Activated CD4-positive, CD25-positive, alpha-beta regulatory T cell treated with anti-CD3 and anti-CD28 coated beads, Interleukin-2, amount 50 U/mL, for 24 hours (primary cell): ENCODE measurements at places on chromosomes 16 and 17.
A peak's percentile ranks its signal among the peaks of the same experiment; 100 is the strongest.

DNA sequence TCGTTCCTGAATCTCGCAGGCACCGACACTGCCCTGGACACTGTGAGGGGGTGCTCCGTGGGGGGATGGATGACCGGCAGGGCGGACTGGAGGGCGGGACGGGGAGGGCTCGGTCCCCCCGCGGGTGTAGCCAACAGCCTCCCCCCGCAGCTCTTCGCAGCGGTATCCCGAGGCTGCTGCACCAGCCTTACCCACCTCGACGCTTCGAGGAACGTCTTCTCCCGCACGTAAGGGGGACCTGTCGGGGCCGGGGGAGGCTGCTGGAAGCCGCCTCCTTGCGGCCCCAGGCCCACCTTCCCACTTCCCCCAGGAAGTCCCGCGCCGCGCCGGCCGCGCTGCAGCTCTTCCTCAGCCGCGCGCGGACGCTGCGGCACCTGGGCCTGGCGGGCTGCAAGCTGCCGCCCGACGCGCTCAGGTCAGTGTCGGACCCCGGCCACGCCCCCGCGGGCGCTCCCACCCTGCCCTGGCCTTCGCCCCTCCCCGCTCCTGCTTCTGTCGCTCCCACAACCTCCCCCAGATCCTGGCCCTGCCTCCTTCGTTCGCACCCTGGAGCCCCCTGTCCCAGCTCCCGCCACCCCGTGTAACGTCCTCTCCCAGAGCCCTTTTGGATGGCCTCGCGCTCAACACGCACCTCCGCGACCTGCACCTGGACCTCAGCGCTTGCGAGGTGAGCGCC lies 3.3 kb downstream of the CARMIL2 start:
- ATAC-seq: no peak

DNA sequence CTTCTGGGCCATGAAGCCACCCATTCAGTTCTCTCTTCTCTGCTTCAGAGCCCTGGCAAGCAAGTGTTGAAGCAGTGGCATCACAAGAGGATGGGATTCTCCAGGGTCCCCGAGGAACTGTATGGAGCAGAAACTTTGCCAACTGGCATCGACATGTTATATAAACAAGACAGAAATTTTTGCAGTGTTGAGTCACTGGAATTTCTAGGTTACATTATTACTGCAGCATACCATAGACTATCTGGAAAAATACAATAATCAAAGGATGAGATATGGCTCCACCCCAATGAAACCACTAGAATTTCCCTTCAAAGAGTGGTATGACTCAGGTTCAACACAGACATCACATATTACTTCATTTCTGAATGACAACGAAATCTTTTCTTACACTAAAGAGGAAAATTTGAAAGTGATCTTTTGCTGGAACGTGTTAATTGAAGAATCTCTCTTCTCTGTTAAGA lies 343.0 kb upstream of the DYNLRB2 start:
- peak; percentile 41 for ATAC-seq

DNA sequence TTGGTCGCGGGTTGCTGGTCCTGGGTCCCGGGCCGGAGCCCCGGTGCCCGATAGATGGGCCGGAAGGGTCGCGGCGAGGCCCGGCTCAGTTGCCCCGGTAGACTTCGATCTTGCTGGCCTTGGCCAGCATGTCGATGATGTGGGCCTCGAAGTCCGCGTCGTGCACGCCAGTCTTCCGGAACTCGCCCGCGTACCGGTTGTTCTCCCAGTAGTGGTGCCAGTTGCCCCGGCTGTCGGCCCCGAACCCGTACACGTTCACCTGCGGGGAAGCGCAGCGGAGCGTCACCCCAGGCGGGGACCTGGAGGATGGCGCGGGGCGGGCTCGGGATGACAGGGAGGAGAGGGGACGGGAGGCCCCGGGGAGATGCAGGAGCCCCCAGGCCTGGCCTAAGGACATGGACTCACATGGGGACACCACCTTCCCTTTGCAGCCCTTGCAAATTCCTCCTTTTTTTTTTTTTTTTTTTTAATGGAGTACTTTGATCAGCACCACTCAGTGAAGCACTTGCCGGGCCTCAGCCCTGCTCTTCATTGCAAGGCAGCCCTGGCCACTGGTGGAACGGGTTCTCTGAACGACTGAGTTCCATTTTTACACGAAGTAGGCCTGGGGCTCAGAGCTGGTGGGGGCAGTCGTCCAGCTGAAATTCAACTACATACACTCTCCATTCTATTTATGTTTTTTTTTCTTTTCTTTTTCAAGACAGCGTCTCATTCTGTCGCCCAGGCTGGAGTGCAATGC lies 35.1 kb downstream of the DDX19A start:
- ATAC-seq: peak; percentile 9

DNA sequence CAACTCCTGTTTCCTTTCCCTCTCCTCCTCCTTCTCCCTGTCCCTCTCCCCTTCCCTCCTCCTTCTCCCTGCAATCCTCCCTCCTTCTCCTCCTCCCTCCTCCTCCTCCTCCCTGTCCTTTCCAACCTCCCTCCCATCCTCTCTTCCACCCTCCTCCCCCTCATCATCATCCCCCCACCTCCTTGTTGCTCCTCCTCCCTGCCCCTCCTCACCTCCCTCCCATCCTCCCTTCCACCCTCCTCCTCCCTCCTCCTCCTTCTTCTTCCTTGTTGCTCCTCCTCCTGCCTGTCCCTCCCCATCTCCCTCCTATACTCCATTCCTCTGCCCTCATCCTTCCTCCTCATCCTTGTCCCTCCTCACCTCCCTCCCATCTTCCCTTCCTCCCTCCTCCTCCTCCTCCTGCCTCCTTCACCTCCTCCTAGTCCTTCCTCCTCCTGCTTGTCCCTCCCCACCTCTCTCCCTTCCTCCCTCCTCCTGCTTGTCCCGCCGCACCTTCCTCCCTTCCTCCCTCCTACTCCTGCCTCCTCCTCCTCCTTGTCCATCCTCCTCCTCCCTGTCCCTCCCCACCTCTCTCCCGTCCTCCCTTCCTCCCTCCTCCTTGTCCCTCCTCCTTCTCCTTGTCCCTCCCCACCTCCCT lies 222.5 kb downstream of the IRF8 start:
- no peak for ATAC-seq

DNA sequence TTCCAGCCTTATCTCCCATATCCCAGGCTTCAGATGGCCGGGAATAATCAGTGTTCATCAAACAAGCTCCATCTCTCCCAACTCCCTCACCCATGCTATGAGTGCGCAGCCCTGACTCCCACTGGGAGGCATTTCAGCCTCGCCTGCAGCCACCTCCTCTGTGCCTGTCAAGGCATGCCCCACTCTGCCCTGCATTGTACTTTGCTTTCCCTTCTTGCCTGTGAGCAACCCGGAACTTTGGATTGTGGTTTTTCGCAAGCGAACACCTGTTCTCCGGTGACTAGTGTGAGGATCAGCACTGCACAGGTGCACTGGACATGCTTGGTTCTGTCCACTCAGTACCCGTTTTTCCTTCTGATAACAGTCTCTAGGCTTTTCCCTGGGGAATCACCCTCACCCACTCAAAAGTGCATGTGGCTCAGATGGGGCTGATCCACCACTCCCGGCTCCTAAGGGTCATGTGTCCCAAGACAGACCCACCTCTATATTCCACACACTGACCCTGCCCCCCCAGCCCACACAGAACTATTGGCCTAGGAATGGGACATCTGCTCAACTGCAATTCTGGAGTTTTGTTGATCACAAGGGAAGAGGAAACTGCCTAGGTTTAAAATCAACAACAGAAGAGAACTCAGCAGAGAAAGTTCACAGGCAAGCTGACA lies 9.1 kb downstream of the CHST6 start:
- no peak for ATAC-seq

DNA sequence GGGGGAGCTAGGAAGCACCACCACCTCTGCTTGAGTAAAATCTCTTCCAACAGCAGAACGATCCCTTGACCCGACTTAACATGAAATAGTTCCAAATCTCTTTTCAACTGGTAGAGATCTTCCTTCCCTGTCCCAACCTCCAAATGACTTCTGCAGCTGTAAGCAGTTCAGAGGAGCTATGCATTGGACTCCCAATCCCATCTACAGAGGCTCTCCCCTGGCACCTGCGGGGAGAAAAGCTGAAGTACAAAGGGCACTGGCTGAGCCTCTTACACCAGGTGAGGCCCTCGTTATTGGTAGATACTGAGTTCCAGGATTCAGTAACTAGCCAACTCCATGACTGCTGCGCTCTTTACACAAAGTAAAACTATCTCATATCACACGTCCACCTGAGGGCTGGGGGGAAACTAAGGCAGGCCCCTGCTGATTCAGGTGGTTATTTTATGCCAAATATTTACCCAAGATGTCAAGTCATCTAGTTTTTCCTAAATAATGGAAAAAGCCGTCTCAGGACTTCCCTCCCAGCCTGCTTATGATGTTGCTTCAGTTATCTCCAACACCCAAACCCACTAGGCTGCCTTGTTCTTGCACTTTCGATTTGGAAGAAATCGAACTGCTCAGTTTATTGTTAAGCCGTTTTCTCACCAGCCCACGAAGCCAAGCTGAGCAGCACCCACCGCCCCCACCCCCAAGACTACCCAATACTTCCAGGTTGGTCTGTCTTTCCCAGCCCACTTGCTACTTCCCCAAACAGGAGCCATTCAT lies 3.2 kb downstream of the ACTG1 start:
- ATAC-seq: no peak

DNA sequence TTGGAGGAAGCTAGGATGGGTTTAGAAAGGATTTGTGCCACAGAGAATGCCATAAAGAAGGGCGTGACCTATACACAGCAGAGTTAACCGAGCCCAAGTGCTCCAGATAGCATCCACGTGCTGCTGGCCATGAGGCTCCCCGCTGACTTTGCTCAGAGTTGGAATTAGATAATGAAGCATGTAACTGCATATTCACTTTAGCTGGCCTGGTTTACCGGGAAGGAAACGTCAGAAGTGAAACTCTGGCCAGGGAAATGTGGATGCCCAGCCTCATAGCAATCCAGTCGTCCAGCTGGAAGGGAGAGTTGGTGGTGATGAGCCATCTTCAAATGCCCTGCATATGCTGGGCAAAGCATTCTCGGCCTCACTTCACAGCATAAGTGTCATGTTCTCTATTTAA lies 6.1 kb downstream of the KRT35 start:
- no peak for ATAC-seq
